ENCODE measurements at places on chromosomes 6 and 20.
A peak's percentile ranks its signal among the peaks of the same experiment; 100 is the strongest.

DNA sequence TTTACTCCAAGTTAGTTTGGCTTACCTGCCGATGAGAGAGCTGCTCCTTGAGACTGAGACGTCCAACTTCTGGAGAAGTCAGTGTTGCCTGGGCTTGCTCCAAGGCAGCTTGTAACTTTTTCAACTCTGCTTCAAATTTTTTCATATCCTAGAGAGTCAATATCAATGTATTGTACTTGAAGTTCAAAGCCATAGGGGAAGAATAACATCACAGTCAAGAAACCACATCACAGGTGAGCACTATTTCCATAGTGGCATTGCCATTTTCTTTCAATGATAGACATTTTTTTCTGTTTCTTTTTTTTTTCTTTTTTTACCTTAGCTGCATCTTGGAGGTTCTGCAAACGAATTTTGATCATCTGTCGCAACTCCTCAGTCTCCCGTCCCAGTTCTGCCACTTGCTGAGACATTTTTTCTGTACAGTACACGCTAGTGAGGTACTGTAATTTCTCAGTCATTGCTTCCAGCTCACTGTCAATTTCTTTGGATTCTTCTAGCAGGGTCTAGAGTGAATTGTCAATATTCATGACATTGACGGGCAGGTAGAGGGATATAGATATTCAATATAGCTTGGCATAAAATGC lies 326.7 kb downstream of the SYNE1 start:
- no peak for DNase-seq

GRCh38 chr20:22880277-22880676 lies 154.8 kb upstream of the SSTR4 start:
- no peak for DNase-seq

DNA sequence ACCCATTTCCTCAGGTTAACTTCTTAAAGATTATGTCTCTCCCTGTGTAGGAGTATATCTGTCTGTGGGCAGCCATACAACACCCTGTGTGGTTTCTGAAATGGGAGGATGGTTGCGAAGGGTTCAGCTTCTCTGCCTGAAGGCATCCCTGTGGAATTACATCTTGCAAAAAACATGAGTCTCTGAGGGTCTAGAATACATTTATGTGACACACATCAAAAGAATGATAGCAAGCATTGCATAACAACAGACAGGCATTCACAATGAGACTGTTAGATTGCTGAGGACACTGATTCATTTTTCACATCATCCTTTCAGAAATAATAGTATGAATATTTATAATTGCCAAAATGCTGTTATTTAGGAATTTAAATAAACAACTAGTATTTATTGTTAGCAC lies 670.9 kb downstream of the HTR1B start:
- peak; percentile 72 for DNase-seq

GRCh38 chr20:10696650-10697049 lies 22.9 kb upstream of the JAG1 start:
- DNase-seq, result no peak

- no peak for DNase-seq
Observed at GRCh38 chr20:549722-550496, 6.3 kb upstream of the CSNK2A1 start.

DNA sequence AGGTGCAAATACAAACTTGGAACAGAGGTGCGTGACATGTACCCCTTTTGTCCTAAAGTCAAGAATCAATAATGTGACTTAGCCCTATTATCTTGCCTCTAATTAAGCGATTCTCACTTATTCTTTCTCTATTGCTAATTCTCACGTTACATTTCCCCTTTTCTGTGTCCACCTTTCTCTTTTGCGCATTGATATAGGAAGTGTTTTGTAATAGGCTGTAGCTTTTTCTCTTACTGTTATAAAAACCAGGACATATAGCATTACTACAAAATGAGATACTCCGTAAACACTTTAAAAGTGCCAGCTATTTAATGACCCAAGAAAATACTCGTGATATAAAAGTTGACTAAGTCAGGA lies 669 bp upstream of the TMEM30A start:
- no peak for DNase-seq

GRCh38 chr20:8875586-8875985 lies 193.3 kb upstream of the PLCB4 start:
- no peak for DNase-seq

DNA sequence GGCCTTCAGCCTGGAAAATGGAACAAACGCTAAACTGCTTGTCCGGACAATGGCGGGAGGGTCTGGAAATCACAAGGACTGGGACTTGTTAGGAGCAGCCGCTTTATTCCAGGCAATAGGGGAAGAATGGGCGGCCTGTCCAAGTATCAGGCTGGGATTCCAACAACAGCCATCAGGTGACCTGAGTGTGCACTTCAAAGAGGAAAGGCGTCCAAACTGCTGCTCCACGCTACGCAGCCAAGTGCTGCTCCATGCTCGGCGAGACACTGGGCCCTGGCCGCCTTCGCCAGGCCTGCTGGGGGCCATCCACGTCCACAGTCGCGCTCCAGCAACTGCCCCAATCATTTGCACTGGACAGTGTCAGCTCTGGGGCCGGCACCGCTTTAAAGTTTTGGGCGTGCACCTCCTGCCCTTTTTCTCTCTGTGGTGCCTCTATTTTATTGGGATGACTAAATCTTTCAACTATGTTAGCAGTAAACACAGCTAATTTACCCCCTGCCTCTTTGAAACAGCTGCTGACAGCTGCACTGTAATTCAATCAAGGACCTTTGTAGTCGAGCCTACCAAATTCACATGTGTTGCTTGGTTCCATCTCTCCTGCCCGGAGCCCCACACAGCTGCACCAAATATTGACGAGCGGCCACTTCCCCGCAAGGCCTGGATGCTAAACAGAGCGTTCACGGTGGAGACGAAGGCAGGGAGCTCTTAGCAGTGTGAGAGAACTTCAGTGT lies 98.3 kb downstream of the BMP7 start:
- DNase-seq, result no peak

DNA sequence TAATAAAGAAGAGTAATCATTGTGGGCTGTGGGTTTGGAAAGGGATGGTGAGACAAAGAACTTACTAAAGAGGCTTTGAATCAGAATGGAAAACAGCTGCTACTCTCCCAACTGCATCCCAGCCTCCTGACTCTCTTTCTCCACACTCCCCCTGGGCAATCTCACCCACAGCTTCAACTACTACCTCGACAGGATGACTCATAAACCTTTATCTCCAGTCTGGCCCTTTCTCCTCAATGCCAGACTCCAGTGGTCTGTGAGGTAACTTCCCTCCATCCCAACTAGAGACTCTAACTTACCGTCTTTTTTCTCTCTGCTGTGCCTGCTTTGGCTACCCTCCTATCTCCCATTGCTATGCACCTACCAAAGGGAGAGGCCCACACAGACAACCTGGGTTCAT lies 135.3 kb upstream of the RREB1 start:
- peak; percentile 42 for DNase-seq

GRCh38 chr20:54084727-54085388 lies 14.5 kb upstream of the BCAS1 start:
- no peak for DNase-seq

GRCh38 chr6:149987602-149988107 lies 23.9 kb downstream of the ULBP1 start:
- DNase-seq, result no peak

- peak; percentile 9 for DNase-seq
Observed at GRCh38 chr6:87277123-87277522, 45.3 kb upstream of the SMIM8 start.

DNA sequence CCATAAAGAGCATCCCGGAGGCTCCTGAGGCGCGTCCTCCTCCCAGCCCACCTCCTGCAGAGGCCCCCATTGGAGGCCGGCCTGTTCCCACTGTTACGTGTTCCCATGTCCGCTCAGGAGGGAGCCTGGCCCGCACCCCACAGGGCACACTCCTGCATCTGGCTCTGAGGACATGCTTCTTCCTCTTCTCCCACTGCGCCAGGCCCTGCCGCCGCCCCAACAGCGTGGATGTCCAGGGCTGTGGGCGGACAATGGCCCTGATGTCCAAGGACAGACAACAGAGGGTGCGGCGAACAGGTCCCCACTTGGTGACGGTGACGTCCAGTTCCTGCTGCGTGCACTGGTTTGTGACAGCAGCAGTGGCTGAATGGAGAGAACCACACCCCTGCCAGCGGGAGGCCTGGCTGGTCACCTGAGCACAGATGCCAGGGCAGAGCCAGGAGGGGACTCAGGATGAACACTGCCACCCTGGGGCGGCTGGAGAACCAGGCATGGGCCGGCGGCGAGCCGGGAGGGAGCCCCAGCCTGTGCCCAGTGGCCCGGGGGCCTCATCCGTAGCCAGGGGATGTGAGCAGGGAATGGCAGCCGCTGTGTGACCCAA lies 26.6 kb downstream of the FRMD1 start:
- DNase-seq, result no peak

GRCh38 chr6:14109411-14109826 lies 8.2 kb upstream of the CD83 start:
- no peak for DNase-seq

- DNase-seq, result no peak
Observed at GRCh38 chr20:8062756-8063155, 43.2 kb upstream of the TMX4 start.

- DNase-seq, result no peak
Observed at GRCh38 chr20:63000036-63000435, 6.7 kb downstream of the BHLHE23 start.

DNA sequence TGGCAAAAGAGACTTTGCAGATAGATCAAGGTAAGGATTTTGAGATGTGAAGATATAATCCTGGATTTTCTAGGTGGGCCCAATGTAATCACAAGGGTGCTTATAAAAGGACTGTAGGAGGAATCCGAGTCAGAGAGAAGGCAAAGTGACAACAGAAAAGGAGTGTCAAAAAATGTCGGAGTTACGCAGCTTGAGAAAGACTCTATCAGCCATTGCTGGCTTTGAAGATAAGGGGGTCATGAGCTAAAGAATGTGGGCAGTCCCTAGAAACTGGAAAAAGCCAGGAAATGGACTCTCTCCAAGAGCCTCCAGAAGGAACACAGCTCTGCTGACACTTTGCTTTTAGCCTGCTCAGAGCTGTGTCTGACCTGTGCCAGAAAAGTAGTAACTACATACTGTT lies 8.7 kb upstream of the RWDD1 start:
- no peak for DNase-seq

DNA sequence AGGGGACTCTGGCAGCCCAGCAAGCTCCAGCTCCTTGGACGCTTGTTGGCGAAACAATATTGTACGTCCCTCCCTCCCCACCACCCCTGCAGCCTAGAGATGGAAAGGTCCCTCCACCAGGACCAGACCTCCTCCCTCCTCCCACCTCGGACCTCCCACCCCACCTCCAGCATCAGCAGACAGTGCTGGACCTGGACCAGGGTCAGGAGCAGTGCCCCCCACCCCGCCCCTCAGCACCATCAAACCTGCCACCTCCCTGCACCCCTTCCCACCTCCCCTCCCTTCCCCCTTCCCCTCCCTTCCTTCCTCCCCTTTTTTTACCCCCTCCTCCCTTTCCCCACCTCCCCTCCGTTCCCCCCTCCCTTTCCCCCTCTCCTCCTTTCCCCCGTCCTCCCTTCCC lies 98.4 kb downstream of the TAF4 start:
- no peak for DNase-seq

DNA sequence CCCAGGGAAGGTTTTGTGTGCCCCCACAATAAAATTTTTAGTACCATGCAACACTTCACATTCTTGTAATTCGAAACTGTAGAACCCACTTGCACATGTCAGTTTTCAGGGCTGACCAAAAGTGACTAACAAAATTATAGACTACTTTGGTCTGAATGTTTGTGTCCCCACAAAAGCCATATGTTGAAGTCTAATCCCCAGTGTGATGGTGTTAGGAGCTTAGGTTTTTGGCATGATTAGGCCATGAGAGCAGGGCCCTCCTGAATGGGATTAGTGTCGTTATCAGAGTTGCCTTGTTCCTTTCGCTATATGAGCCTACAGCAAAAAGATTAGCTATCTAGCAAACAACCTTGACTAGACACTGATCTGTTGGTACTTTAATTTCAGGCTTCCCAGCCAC lies 49.0 kb upstream of the TENT5A start:
- no peak for DNase-seq

GRCh38 chr6:89120371-89120770 lies 2.5 kb upstream of the SRSF12 start:
- no peak for DNase-seq

- no peak for DNase-seq
Observed at GRCh38 chr20:43972692-43973091, 58.0 kb downstream of the TOX2 start.

GRCh38 chr20:50343125-50343489 lies 152.5 kb downstream of the CEBPB start:
- DNase-seq, result no peak

GRCh38 chr6:125358898-125359297 lies 57.1 kb upstream of the HDDC2 start:
- no peak for DNase-seq

- no peak for DNase-seq
Observed at GRCh38 chr6:23783901-23784300, 342.1 kb upstream of the NRSN1 start.

DNA sequence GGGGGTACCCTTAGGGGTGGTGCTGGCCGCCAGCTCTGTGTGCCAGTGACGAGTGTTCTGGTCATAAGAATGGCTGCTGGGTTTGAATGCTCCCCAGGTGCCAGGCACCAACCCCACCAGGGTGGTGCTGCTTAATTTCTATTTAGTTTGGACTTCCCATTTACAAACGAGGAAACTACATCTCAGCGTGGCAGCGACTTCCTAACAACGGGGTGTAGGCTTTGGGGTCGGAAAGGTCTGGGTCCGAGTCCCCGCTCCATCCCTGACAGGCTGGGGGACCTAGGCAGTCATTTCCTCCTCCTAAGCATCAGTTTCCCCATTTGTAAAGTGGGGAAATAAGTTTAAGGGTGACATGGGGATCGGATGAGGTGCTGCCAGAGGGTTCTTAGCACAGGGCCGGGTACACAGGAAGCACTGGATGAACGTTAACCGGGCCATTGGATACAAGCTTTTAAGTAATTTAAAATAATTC lies 30.3 kb downstream of the CEBPB start:
- no peak for DNase-seq

DNA sequence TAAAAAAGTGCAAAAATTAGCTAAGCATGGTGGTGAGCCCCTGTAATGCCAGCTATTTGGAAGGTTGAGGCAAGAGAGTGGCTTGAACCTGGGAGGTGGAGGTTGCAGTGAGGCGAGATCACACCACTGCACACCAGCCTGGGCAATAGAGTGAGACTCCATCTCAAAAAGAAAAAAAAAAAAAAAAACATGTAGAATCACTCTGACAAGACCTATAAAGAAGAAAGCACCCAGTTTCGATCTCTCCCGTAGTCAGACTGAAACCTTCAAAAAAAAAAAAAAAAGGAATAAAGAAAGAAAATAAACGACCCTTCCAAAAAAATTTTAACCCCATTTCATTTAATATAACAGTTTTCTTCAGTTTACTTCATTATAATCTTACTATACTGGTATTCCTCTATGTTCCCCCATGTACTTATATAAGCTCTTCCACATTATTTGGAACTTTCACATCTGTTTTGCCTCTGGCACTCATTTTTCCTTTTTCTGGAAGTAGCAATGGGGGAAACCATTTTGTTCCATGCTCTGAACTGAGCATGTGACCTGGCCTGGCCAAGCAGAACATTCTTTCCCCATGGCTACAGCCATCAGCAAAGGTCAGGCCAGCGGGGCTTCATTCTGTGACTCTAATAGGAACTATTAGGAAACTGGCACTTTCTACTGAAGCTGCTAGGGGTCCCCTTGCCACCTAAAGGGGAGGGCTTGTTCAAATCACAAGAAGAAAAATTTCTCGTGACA lies 9.6 kb downstream of the SLC18B1 start:
- DNase-seq, result no peak

Measured in brain microvascular endothelial cell (primary cell).